ENCODE measurements at places on chromosomes 7 and 10.

DNA sequence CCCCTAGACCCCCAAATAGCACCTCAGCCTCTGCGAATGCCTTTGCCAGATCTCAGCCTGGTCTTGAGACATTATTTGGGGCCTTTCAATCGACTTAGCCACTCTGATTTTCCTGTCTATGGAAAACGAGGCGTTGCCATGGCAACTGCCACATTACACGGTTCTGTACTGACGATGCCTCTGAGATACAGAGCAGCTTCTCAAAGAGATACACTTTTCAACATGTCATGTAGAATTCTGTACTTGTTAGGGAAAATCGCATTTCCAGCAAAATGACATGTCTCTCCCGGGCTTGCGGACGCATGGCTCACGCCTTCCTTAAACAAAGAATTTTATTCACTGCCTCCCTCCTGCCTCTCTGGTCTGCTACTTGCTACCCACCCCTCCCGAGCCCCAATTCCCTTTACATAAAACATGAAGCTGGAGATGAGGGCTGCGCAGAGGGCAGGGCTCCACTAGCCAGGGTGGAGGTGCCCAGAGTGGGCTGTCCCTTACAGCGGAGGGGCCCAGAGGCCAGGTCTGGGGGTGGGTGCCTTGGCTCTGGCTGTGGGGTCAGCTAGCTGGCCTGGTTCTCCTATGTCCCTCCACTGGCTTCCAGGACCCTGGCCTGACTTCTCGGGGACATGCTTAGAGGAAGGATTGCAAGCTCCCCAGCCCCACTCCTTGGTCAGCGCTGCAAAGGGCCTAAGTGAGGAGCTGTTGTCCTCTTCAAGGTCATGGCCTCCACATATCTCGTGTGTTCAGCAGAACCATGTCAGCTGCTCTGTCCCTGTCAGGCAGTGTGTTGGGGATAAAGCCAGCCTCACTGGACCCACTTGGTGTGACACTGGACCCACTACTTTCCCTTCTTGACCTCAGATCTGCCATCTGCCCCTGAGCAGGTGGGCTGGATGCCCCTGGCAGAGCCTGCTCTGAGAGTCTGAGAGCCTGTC is 342.5 kb downstream of the RPS24 start:
- DNase-seq, result no peak

DNA sequence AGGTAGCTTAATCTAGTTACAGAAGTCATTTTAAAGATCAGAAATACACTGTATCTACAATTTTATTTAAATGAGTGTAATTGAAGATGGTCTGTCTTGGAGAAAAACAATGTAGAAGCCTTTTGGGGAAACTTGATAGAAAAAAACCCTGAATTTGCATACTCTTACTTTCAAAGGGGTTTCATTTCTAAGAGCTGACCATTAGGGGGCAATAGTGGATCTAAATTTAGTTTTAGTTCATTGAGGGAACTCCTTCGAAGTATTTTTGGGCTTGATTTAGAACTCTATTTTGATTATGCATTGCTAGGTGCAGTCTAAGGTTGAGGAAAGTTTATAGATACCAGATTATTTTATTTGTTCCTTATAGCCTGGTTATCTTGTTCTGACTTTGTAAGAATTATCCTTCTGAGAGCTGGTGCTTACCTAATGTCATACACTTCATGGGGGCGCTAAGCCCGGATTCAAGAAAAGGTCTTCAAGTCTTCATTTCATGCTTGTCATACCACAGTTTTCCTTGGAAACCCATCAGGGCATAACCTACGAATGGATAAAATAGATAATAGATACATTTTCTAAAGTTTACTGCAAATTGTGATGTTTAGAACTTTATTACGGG is 69.1 kb upstream of the MXI1 start:
- no peak for DNase-seq

DNA sequence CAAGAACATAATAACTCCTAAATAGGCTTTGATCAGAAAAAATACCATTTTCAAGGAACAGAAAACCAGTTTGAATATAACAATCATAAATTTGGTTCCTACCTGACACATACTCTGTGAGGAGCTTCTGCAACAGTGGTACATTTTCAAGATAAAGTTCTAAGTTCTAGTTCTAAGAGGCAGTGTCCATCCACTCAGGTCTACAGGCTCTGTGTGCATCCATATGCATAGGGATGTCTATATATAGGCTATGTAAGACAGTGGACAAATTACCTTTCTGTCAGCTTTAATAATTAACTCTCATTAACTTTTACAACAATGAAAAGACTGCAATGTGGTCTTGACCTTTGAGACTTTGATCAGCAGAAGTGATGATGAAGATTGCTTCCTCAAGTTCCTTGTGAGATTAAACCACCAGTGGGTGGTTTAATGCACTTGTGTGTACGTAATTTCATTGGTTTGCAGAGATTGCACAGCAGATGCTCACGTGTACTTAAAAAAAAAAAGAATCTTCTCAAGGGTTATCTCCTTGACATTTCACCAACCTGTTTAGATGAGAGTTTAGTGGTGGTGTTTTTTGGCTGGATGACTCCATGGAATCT is at the start of gene SLC26A3:
SLC26A3 (minus strand) TSS at position 215 of the 602 bp plus-strand sequence. CDS start 8,714 bp downstream, outside the sequence.
- DNase-seq, result no peak

- no peak for DNase-seq
These were observed 46.1 kb upstream of the DNAJC1 start for GRCh38 chr10:22049635-22050034.

GRCh38 chr7:24827027-24827426 is 69.8 kb upstream of the GSDME start:
- DNase-seq, result no peak

- DNase-seq, result no peak
These were observed 35.8 kb upstream of the ELN start for GRCh38 chr7:73992101-73992562.

GRCh38 chr10:131786756-131787605 is 113.8 kb upstream of the PPP2R2D start:
- no peak for DNase-seq

- no peak for DNase-seq
These were observed 305.5 kb downstream of the DNAJB9 start for GRCh38 chr7:108875139-108875538.

GRCh38 chr10:5862360-5862961 is 27.2 kb downstream of the ANKRD16 start:
- DNase-seq, result no peak

DNA sequence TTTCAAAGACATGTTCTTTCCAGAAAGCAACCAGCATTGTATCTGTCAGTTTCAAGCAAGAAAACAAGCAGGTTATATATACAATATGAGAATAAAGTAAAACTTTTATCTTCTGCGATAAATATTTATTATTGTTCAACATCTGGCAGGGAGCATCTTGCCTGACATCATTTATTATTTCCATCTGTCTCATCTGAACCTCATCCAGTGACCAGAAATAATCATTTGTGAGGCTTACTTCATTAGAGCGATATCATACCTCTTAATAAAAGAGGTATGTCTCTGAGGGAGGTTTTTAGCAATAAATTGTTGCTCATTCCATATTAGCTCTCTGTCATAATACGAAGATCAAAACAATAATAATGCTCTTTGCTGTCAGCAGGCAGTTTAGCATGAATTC is 226.1 kb downstream of the CDC14C start:
- DNase-seq, result no peak

GRCh38 chr7:159071260-159071659 is 73.4 kb downstream of the VIPR2 start:
- no peak for DNase-seq

DNA sequence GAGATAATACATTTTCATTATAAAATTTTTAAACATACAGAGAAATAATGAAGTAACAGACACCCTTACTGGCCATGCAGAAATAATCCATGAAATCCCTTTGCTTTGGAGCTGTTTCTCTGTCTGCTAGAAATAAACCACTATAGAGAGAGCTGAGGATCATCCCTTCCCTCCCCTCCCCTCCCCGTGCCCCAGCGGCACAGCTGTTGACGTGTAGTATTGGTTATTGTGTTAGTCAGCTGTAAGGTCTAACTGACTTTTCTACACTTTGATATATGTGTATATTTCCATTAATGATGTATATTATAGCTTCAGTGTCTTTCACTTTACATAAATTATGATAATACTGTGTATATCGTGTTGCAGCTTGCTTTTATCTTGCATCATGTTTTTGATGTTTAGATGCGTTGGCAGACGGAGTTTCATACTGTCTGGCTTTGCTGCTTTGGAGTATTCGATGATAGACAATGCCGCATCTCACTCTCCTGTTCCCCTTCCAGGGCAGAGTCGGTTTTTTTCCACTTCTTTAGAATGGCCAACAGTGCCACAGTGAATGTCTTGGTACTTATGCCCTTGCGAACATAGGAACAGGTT is 27.4 kb upstream of the GRID1 start:
- no peak for DNase-seq

DNA sequence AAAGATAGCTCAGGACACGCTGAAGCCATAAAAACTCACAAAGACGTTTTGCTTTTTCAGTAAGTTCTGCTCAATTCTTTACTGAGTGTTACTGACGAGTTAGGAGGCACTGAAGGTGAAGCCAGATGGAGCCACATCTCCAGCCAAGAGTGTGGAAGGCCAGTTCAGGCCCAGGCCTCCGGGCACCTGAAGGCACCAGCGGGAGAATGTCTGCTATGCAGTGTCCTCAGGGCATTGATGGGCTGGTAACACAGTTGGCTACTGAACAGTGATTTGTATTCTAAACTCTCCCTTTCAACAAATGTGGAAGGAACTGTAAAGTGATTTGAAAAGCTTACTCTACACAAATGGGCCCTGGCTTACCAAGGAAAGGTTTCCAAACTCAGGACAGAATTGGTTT is 64.8 kb upstream of the SVIL start:
- no peak for DNase-seq

DNA sequence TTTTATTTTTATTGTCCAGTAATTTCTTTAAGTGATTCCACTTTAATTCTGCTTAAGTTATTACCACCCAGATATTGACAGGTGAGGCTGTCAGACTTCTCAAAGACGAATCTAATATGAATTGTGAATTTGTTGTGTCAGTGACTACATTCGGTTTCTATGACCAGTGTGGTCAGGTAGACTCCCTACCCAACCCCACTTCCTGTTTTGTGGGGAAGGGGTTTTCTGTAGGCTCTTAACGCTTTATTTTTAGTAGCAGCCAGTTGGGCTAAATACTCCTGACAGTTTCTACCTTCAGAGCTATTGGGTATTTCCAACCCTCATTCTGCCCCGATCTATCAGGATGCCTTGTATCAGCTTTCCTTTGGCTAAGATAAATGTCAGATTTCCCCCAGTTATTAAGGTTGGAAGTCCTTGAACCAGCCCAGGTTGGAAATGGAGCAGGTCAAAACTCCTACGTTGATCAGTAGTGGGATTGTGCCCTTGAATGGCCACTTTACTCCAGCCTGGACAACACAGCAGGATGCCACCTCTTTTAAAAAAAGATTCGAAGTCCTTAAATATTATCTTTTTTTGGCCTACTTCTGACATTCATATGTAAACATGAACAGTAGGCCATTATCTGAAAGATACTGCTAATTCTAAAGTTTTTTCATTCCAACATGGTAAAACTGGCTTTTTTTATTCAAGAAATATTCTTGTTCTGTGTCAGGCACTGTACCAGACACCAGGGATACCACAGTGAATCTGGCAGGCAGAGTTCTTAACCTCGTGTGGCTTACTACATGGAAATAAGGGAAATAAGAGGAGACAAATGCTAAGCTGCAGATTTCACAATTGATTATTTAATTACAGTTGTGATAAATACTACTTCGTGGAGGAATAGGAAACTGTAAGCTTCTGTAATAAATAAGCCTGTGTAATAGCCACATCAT is 133.3 kb upstream of the SAMD8 start:
- no peak for DNase-seq

DNA sequence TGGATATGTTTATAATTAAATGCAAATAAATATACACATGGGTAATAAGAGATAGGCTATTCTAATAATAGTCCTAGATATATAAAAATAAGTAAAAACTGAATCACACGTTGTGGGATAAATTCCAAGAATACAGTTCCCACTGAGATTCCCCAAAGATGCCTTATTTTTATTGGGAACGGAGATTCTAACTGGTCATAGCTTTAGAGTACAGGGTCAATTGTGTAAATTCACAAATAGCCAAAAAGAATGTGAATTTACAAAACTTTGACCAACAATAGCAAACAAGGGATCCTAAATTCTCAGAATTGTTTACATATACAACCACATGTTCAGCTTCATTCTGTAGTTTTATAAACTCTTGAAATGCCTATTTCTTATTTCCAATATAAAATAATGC is 65.0 kb downstream of the VSTM4 start:
- no peak for DNase-seq

DNA sequence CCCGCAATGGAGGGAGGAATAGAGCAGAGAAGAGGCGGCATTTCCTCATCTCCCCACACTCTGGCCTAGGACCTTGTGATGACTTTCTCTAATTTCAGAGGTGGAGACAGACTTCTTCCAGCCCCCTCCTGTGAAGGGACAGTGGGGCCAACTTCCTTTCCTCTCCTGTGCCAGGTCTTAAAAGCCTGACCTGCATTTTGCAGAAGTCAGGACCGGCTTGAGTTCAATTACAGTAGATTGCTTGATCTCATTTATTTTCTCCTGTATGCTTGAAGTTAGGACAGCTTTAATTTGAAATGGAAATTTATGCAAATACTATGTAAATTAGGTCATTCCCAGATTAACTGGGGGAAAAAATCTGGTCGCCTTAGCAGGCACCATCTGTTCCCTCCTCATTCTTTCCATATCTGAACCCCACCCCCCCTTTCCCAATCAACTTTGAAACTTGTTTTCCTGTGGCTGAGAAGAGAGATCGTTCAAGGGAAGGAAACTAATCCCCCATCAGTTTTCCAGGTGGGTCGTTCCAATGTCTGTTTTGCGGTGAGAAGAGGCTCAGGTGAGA is 57.1 kb downstream of the SYPL1 start:
- no peak for DNase-seq

DNA sequence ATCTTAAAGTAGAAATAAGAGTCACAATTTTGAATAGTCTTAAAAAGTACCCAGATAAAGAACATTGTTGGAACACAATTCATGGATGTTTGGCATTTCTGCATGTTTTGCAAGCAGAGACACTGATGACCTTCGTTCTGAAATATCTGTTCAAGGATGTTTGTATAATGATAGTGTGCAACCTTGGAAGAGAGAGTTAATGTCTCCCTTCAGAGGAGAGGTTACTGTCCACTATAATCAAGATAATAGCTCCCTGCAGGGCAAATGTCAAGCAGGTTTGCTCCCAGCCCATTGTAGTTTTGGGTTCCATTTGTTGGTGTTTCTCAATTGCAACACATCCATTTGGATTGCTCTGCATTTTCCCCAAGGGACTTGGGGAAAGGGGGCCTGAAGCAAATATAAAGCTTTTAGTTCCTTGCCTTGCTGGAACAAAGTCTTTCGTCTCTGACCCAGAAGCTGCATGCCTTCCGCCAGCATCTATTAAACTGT is 45.2 kb downstream of the COL1A2 start:
- DNase-seq, result no peak

GRCh38 chr7:68969571-68969970 is 628.7 kb upstream of the AUTS2 start:
- DNase-seq, result no peak

GRCh38 chr10:124722798-124723783 is 21.1 kb downstream of the FAM53B start:
- no peak for DNase-seq

All from NCI-H187 (cell line).